Suprapubic skin (tissue), 4 donors: ENCODE measurements at places on chromosomes 16 and 17. TPM values are rescaled to one million over a fixed set of nuclear protein-coding genes. Genes with fewer than 3 reads are reported as not detected.

The TBC1D3E gene
- total RNA-seq = not detected

The PKMYT1 gene
- 6.4 TPM for total RNA-seq

The OTOA gene
- total RNA-seq = not detected

The TBC1D16 gene
- total RNA-seq = 20.7 TPM

The HOXB13 gene
- not detected for total RNA-seq

The SLFN12L gene
- 0.76 TPM for total RNA-seq

The EPN3 gene
- 90.7 TPM for total RNA-seq

The HES7 gene
- total RNA-seq = not detected

The KRT14 gene
- total RNA-seq = 7,400 TPM

DNA sequence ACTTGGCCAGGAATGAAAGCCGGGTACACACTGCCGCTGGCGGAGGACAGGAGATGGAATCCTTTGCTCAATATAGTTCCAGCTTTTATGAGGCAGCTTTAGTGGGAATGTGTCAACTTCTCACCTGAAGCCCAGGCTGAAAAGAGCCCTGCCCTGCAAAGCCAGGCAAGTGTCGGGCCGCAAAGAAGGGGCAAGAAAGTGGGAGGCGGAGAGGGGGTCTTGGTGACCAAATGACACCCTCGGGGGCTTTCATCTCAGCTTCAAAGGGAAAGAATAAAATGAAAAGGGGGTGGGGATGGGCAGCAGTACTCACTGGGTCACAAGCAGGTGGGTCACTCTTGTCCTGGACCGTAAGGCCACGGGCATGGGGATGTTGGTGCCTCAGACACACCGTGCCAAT is 62.9 kb downstream of the C16orf95 start:
- H3K36me3 ChIP-seq = no peaks in the 10 kb centered on the region
- no peaks in the 10 kb centered on the region for H3K4me1 ChIP-seq
- no peak overlapping the region for H3K27ac ChIP-seq
- H3K27me3 ChIP-seq = no peaks in the 10 kb centered on the region

GRCh38 chr17:73561111-73561510 is 83.1 kb downstream of the SDK2 start:
- no peaks in the 10 kb centered on the region for H3K36me3 ChIP-seq
- H3K4me1 ChIP-seq = peaks cover 35% of the 10 kb centered on the region
- H3K27me3 ChIP-seq = no peaks in the 10 kb centered on the region
- no peak for DNase-seq
- no peak overlapping the region for H3K4me3 ChIP-seq

GRCh38 chr17:70187383-70187782 is 18.1 kb downstream of the KCNJ2 start:
- no peaks in the 10 kb centered on the region for H3K36me3 ChIP-seq
- DNase-seq = no peak
- H3K27me3 ChIP-seq = no peaks in the 10 kb centered on the region
- no peak overlapping the region for H3K4me3 ChIP-seq
- H3K27ac ChIP-seq = no peak overlapping the region
- peaks cover 25% of the 10 kb centered on the region for H3K4me1 ChIP-seq

DNA sequence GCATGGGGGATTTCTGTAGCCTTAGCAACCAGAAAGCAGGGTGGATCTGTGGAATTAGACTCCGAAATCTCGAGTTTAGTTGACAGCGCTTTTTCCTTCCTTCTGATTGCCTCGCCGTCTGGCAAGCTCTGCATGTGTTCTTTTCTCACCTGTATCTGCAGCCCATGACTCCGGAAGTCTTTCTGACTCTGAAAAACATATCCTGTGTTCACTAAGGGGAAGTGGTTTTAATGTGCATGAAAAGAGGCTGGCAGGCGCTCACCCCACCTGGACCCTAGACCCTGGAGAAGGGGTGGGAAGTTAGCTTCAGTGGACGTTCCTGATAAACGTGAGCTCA is 158.5 kb downstream of the RPTOR start:
- no peaks in the 10 kb centered on the region for H3K27me3 ChIP-seq
- H3K27ac ChIP-seq = no peak overlapping the region
- H3K36me3 ChIP-seq = no peaks in the 10 kb centered on the region
- DNase-seq = no peak

DNA sequence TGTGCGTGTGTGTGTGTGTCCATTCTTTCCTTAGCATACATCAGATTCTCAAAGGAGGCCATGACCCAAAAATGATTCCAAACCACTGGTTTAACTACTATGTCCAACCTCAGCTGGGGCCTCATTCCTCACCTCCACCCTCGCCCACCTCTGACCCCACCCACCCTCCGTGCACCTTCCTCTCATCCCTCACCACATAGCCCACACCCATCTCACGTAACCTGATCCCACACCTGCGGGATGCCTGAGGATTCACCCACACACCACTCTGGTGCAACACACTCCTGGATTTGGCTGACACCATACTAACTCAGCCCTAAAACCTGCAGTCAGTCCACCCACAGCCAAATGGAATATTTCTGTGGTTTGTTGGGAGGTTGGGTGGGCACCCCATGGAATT is 3.3 kb upstream of the CSNK2A2 start:
- H3K4me3 ChIP-seq = no peak overlapping the region
- no peaks in the 10 kb centered on the region for H3K27me3 ChIP-seq
- H3K4me1 ChIP-seq = peaks cover 16% of the 10 kb centered on the region
- no peak for DNase-seq
- H3K27ac ChIP-seq = no peak overlapping the region

- peak overlapping the region; percentile 25 for H3K27ac ChIP-seq
- DNase-seq = no peak
- H3K4me3 ChIP-seq = no peak overlapping the region
- no peaks in the 10 kb centered on the region for H3K36me3 ChIP-seq
- peaks cover 36% of the 10 kb centered on the region for H3K4me1 ChIP-seq
Measured at GRCh38 chr16:11100239-11100750, 155.7 kb downstream of the SOCS1 start.

DNA sequence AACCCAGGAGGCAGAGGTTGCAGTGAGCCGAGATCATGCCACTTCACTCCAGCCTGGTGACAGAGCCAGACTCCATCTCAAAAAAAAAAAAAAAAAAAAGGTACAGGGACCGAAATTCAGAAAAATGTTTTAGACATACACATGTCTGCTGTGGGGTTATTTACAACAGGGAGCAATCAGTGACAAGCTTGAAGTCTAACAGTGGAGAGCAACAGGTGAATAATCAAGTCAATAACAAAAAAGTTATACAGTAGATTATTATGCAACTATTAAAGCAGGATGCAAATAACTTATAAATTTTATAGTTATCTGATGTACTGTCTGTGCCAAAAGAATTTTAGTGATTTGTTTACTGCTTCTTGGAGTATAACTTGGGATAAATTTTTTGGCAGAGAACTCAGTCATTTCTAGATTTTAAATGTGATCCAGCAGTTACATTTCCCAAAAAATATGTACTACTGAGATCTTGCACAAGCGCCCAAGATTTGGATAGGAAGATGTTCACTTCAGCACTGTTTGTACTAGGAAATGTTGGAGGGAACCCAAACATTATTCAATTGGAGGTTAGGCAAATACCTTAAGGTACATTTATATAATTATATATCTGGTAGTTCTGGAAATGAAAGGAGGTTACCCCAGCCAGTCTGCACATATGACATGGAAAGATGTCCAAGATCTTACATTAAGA is 34.1 kb downstream of the EEF2K start:
- peaks cover 13% of the 10 kb centered on the region for H3K36me3 ChIP-seq
- no peaks in the 10 kb centered on the region for H3K27me3 ChIP-seq

GRCh38 chr17:77727037-77727615 is 231.4 kb upstream of the TNRC6C start:
- no peak for DNase-seq
- no peaks in the 10 kb centered on the region for H3K36me3 ChIP-seq
- no peak overlapping the region for H3K4me3 ChIP-seq
- H3K4me1 ChIP-seq = peaks cover 17% of the 10 kb centered on the region

DNA sequence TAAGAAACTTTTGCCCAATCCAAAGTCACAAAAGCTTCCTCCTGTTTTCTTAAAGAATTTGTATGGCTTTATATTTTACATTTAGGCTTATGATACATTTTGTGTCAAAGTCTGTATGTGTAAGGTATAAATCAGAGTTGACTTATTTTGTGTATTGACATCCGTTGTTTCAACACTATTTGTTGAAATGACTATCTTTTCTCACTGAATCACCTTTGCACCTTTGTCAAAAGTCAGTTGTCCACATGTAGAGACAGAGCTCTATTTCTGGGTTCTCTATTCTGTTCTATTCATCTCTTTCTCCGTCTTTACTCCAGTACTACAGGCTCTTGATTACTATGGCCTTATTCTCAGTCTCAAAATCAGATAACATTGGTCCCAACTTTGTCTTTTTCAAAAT is 73.2 kb downstream of the C16orf78 start:
- peaks cover 3% of the 10 kb centered on the region for H3K27me3 ChIP-seq
- H3K4me1 ChIP-seq = peaks cover 2% of the 10 kb centered on the region
- no peak overlapping the region for H3K4me3 ChIP-seq
- H3K36me3 ChIP-seq = no peaks in the 10 kb centered on the region

DNA sequence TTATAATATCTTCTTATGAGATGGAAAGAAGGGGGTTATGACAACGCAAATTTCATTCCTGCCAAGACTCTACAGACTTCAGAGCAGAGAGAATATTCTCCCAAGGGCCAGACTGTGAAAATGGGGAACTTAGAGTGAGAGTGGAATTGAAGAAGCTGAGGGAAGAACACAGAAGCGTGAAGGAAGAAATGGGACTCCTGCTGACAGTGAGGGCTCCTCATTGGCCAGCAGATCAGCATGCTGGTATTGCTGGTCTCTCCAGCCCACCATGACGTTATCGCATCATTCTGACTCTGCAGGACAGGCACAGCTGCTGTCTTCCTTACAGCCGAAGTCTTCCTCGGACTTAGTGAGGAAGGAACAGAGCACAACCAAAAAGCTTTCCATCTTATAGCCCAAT is 24.3 kb downstream of the CCL4 start:
- no peaks in the 10 kb centered on the region for H3K4me1 ChIP-seq
- no peak for DNase-seq
- no peaks in the 10 kb centered on the region for H3K36me3 ChIP-seq
- H3K27me3 ChIP-seq = peaks cover 26% of the 10 kb centered on the region
- no peak overlapping the region for H3K27ac ChIP-seq
- H3K4me3 ChIP-seq = no peak overlapping the region

GRCh38 chr17:33469911-33470310 is 176.8 kb upstream of the ASIC2 start:
- no peaks in the 10 kb centered on the region for H3K36me3 ChIP-seq
- DNase-seq = no peak
- no peak overlapping the region for H3K27ac ChIP-seq
- no peaks in the 10 kb centered on the region for H3K4me1 ChIP-seq

DNA sequence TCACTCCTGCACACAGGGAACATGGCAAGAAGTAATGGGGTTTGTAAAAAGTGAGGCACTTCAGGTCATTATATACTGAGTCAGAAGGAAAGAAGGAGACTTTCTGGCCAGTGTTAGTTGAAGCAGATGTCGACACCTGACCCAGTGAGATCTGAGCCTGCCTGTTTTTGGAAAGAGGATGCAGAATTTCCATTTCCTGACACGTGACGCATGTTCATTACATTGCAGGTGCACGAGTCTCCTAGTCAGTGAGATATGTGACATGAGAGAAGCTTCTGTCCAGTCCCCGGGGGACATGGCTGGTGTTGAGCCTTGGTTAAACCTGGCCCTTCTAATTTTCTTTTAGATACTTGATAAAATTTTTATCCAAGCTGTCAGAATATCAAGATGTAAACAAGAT is 62.3 kb downstream of the ELAC2 start:
- H3K4me3 ChIP-seq = no peak overlapping the region
- H3K27me3 ChIP-seq = no peaks in the 10 kb centered on the region
- DNase-seq = no peak
- H3K4me1 ChIP-seq = no peaks in the 10 kb centered on the region
- H3K27ac ChIP-seq = no peak overlapping the region

DNA sequence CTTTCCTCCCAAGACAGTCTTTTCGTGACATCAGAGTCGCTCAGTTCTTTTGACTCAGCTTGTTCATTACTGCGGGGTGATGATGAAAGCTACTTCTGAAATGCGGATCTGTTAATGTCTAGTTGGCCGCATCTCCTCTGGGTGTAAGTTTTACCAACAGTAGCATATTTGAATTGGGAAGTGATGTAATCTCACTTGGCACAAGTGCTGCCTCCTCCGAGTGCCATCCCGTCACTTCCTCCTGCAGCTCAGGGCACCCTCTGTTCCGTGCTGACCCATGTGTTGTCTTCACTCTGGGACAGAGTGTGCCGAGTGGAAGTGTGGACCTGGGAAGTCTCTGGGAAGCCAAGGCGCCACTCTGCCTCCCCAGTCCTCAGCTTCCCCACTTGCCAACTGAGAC is 8.9 kb downstream of the ADAD2 start:
- H3K4me1 ChIP-seq = peaks cover 36% of the 10 kb centered on the region
- H3K27ac ChIP-seq = no peak overlapping the region
- DNase-seq = no peak
- H3K27me3 ChIP-seq = no peaks in the 10 kb centered on the region
- no peaks in the 10 kb centered on the region for H3K36me3 ChIP-seq

GRCh38 chr16:78353640-78354275 is 254.3 kb downstream of the WWOX start:
- no peak overlapping the region for H3K27ac ChIP-seq
- H3K36me3 ChIP-seq = no peaks in the 10 kb centered on the region
- no peak for DNase-seq
- H3K27me3 ChIP-seq = no peaks in the 10 kb centered on the region
- no peak overlapping the region for H3K4me3 ChIP-seq
